Right lobe of liver (tissue), 6 donors: ENCODE measurements at places on chromosomes 5 and 9. TPM values are rescaled to one million over a fixed set of nuclear protein-coding genes. Genes with fewer than 3 reads are reported as not detected.

PTGR1 gene
- total RNA-seq, result 997 TPM

GRCh38 chr5:14574891-14575508 lies 6.6 kb upstream of the OTULINL start:
- no peak for DNase-seq

DNA sequence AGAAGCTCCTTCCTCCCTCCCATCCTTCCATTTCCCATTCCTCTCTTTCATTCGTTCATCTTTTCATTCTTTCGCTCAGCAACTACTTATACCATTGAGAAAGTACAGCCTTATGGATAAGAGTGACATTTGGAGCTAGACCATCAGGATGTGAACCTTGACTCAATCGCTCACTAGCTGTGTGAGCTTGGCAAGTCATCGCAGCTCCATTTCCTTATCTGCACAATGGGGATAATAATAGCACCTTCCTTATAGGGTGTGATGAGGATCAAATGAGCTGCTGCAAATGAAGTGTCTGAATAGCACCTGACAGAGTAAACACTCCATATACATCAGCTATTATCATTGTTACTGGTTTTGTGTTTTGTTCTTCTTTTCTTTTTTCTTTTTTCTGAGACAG lies 28.1 kb upstream of the SYNPO start:
- no peak for DNase-seq

DNA sequence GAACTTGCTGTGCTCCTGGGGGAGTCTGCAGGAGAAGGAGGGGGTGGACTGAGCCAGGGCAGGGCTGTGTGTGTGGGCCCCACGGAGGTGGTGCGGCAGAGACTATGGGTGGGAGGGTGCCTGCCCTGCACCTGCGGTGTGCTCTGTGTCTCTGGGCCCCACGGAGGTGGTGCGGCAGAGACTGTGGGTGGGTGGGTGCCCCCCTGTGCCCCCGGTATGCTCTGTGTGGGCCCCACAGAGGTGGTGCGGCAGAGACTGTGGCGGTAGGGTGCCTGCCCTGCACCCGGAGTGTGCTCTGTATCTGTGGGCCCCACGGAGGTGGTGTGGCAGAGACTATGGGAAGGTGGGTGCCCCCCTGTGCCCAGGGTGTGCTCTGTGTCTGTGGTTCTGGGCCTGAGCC lies 103.7 kb downstream of the EHMT1 start:
- no peak for DNase-seq
